Activated T-cell treated with anti-CD3 and anti-CD28 coated beads, Interleukin-2, amount 50 U/mL, for 24 hours (primary cell): ENCODE measurements at places on chromosomes 13 and 19.
A peak's percentile ranks its signal among the peaks of the same experiment; 100 is the strongest.

DNA sequence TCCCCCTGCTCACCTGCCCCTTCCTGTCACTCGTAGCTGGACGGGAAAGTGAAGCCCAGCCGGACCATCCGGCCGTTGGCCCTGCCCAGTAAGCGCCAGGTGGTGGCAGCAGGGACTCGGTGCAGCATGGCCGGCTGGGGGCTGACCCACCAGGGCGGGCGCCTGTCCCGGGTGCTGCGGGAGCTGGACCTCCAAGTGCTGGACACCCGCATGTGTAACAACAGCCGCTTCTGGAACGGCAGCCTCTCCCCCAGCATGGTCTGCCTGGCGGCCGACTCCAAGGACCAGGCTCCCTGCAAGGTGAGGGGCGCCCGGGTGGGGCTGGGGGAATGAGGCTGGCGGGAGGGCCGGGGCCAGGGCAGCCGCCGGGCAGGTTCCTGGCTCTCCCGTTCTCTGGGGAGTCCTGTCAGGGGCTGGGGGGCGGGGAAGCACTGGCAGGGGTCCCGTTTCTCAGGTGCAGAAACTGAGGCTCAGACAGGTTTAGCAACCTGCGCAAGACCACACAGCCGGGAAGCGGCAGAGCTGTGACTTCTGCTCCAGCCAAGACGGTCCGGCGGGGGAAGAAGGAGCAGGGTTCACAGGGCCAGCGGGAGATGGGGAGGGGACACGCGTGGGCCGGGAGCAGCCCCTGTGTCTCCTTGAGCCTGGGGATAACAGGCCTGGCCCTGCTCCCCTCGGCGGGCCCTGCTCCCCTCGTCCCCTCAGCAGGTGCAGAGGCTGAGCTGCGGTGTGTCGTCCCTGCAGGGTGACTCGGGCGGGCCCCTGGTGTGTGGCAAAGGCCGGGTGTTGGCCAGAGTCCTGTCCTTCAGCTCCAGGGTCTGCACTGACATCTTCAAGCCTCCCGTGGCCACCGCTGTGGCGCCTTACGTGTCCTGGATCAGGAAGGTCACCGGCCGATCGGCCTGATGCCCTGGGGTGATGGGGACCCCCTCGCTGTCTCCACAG lies 5.3 kb downstream of the GZMM start:
- H3K4me3 ChIP-seq, result no peak overlapping the region
- no peaks in the 10 kb centered on the region for H3K27me3 ChIP-seq
- peaks cover 11% of the 10 kb centered on the region for H3K36me3 ChIP-seq
- no peak for DNase-seq

- DNase-seq, result no peak
- no peak overlapping the region for H3K4me3 ChIP-seq
- no peaks in the 10 kb centered on the region for H3K36me3 ChIP-seq
- H3K4me1 ChIP-seq, result no peaks in the 10 kb centered on the region
- H3K27me3 ChIP-seq, result no peaks in the 10 kb centered on the region
Measured at GRCh38 chr13:85631801-85632200, 167.4 kb downstream of the SLITRK6 start.

DNA sequence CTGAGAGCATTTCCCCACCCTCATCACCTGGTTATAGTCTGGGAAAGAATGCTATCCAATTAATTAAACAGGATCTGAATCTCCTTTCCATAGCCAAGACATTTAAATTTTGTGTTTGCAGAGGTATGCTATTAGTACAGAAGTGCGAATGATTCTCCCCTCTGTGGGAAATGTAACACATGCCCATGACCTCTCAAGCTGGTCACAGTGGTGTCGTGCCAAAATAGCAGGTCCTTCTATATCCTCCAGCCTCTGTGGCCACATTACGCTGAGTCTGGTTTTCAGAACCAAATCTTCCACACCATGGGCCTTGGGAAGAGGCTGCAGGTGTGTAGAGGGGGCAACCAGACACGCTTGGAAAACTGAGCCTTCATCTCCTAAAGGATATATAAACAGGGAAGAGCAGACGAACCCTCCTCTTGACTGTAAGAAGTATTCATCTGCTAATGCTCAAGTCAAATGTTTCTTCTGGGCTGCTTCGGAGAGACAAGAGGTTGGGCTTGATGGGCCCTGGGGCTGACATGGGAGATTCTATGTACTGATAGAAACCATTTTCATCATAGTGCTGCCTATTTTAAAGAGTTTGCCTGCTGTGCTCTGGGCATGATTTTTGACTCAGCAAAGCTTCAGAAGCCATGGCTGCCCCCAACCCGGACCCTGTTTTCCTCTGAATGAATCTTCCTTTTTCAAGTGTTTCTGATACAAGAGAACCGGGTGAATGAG lies 197.6 kb downstream of the DNAJC15 start:
- no peak overlapping the region for H3K27ac ChIP-seq
- H3K4me1 ChIP-seq, result no peaks in the 10 kb centered on the region
- no peaks in the 10 kb centered on the region for H3K36me3 ChIP-seq
- peaks cover 3% of the 10 kb centered on the region for H3K27me3 ChIP-seq
- no peak for DNase-seq

DNA sequence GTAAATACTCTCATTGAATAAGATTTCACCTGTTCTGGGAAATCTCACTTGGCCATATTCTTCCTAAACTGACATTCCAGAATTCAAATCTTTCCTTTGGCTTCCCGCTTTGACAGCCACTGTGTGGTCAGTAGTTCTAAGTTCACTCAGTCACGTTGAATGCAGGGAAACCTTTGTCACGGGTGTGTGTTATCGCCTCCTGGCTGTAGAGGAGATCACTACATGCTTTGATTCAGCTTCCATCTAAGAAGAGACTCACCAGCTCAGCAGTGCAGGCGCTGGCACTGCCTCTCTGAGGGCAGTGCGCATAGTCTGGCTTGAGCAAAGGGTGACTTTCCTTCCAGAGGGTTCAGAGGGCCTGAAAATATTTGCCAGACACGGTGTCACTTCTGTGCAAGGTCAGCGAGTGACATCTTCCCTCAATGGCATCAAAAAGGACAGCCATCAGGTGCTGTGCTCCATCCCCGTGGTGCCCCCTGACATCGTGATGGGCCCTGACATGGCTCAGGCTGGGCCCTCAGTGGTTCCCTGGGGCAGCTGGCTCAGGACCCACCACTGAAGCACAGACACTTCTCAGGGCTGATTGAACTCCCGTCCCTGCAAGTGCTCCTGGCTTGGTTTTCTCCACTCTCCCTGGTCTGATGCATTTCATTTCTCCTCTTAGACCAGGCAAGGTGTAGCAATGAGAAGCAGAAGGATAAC lies 635.4 kb upstream of the ARGLU1 start:
- H3K4me3 ChIP-seq, result no peak overlapping the region
- H3K27me3 ChIP-seq, result peaks cover 9% of the 10 kb centered on the region
- H3K36me3 ChIP-seq, result no peaks in the 10 kb centered on the region
- DNase-seq, result no peak
- H3K4me1 ChIP-seq, result no peaks in the 10 kb centered on the region

GRCh38 chr19:44777715-44778347 lies at the start of gene CBLC:
TSS of gene CBLC (plus strand) at chr19:44777890. CDS start at chr19:44777932, 42 bp downstream.
- no peak within 1 kb of the TSS for H3K27ac ChIP-seq
- H3K27me3 ChIP-seq, result peaks cover 4% of the 10 kb centered on the region
- H3K4me3 ChIP-seq, result no peak within 1 kb of the TSS

DNA sequence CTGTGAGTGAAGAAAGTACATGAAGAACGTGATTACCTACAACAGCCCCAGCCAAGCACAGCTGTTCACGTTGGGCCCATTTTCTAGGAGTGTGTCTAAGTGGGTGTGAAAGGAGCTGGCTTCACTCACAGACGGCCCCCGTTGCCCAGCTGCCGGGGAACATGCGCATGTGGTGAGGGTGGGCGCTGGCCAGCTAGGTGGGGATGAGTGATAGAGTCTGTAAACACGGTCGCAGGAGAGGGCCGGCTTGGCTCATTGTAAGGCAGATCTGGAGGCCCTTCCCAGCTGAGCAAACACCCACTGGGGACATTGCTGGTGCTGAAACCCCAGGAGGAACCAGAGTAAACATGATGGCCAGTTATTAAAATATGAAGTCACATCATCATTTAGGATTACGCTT lies 160.5 kb downstream of the TEX29 start:
- H3K4me1 ChIP-seq, result no peaks in the 10 kb centered on the region
- no peak for DNase-seq
- no peaks in the 10 kb centered on the region for H3K27me3 ChIP-seq
- H3K27ac ChIP-seq, result no peak overlapping the region
- no peaks in the 10 kb centered on the region for H3K36me3 ChIP-seq

GRCh38 chr13:66218583-66218982 lies 1011.6 kb downstream of the PCDH9 start:
- no peaks in the 10 kb centered on the region for H3K36me3 ChIP-seq
- H3K4me1 ChIP-seq, result peaks cover 3% of the 10 kb centered on the region
- no peak overlapping the region for H3K27ac ChIP-seq
- H3K27me3 ChIP-seq, result no peaks in the 10 kb centered on the region
- H3K4me3 ChIP-seq, result no peak overlapping the region

DNA sequence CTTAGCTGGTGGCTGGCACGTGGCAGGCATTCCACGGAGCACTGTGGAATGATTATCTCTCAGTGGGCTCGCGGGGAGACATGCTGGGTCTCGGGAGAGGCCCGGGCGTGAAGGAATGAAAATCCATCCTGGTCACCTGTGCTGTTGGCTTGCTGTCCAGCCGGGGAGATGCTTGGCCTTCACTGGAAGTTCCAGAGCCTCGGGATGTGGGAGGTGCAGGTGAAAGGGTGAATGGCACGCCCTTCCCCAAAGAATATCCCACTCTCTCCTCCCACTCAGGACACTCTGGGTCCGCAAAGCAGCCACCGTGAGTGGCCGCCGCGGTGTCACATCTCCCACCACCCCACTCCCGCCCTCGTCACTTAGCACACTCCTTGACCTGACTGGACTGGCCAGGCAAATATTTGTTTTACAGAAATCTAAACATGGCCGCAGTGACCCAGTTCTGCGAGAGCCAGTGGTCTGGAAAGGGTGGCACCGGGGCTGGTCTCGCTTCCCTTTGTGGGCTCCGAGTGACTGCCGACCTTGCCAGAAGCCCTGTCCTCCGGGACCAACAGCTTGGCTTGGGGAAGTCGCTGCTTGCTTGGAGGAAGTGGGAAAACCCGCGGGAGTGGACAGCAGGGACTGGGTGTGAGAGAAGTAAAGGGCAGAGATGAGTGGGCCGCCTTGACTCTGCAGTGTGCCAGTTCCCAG lies 8.0 kb downstream of the DPP9 start:
- H3K27me3 ChIP-seq, result no peaks in the 10 kb centered on the region
- no peak for DNase-seq
- no peak overlapping the region for H3K27ac ChIP-seq
- no peak overlapping the region for H3K4me3 ChIP-seq

GRCh38 chr13:63425131-63425530 lies 2009.5 kb upstream of the PCDH20 start:
- H3K27ac ChIP-seq, result no peak overlapping the region
- DNase-seq, result no peak
- no peaks in the 10 kb centered on the region for H3K27me3 ChIP-seq
- H3K4me1 ChIP-seq, result no peaks in the 10 kb centered on the region

- no peak for DNase-seq
- H3K27ac ChIP-seq, result no peak overlapping the region
- no peak overlapping the region for H3K4me3 ChIP-seq
Measured at GRCh38 chr13:21709697-21710096, 38.8 kb downstream of the FGF9 start.

GRCh38 chr13:99379856-99380801 lies 72.9 kb upstream of the GPR183 start:
- H3K4me1 ChIP-seq, result peaks cover 94% of the 10 kb centered on the region
- H3K27ac ChIP-seq, result peak overlapping the region; percentile 94
- peaks cover 53% of the 10 kb centered on the region for H3K36me3 ChIP-seq
- H3K27me3 ChIP-seq, result no peaks in the 10 kb centered on the region

DNA sequence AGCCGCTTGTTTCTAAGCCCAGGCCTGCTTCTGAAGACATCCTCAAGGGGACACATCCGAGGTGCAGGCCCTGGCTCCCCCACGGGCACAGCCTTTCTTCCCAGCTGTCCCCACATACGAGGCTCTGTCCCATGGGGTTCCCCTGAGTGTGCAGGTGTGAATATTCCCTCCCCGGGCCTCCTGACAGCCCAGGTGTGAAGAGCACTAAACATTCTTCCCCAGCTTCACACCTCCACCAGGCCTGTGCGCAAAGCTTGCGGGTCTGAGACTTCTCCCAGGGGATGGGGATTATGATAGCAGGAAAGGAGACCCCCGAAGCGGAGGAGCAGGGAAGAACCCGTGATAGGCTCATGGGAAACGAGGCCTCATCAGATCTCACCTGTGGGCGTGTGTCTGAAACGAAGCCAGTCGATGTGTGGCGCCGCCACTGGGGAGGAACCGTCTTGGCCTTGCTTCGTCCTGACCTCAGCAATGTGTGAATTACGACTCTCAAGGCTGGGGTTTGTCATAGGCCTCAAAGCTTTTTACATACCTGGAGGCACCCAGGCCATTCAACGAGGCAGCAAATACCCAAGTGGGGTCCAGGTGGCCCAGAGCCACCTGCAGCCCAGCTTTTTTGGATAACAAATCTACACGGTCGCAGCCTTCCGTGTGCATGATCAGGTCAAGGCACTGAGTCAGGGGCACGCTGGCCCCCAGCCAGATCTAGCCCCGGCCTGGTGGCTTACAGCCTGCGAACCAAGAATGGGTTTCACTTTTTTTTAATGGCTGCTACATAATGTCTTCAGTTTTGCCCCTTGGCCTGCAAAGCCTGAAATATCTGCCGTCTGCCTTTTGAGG lies 134.3 kb downstream of the STK24 start:
- H3K4me1 ChIP-seq, result peaks cover 19% of the 10 kb centered on the region
- no peak overlapping the region for H3K4me3 ChIP-seq
- no peak for DNase-seq
- H3K27me3 ChIP-seq, result no peaks in the 10 kb centered on the region
- peaks cover 4% of the 10 kb centered on the region for H3K36me3 ChIP-seq

DNA sequence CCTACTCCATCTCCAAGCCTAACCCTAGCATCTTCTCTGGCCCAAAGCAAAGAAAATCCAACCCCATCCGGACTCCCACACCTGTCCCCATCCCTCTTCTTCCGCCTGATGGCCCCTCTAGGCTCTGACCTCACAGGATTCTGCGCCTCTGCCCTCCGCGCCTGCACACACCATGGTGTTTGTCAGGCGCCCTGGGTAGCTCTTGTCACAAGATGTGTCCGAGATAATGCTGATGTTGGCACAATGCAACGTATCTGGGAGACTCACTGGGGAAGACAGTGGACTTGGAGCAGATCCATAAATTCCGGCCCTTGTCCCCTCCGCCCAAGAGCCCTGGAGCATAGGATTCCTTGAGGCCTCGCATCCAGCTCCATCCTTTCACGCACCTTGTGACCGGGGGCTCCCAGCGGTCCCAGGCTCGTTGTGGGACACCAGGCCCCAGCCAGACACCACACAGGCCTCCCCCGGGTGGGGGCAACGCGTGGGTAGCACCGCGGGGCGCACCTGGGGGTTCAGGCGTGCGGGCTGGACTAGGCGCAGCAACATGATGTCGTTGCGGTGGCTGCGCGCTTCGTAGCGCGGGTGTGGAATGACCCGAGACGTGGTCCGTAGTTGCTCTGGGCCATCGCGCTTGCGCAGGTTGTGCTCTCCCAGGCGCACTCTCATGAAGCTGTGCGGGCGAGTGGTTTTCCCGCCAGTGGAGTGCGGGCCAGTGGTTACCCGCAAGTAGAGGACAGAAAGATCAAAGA lies 3.1 kb upstream of the KLK1 start:
- H3K36me3 ChIP-seq, result no peaks in the 10 kb centered on the region
- no peaks in the 10 kb centered on the region for H3K4me1 ChIP-seq
- no peak overlapping the region for H3K27ac ChIP-seq

- no peaks in the 10 kb centered on the region for H3K27me3 ChIP-seq
- DNase-seq, result no peak
- H3K4me1 ChIP-seq, result no peaks in the 10 kb centered on the region
- H3K4me3 ChIP-seq, result no peak overlapping the region
Measured at GRCh38 chr19:5271145-5271544, 69.5 kb downstream of the PTPRS start.

GRCh38 chr19:22491746-22492145 lies 69.6 kb upstream of the ZNF98 start:
- H3K27me3 ChIP-seq, result no peaks in the 10 kb centered on the region
- DNase-seq, result no peak
- H3K4me1 ChIP-seq, result no peaks in the 10 kb centered on the region
- no peak overlapping the region for H3K4me3 ChIP-seq
